ENCODE measurements at places on chromosomes 4 and X.
A peak's percentile ranks its signal among the peaks of the same experiment; 100 is the strongest.

DNA sequence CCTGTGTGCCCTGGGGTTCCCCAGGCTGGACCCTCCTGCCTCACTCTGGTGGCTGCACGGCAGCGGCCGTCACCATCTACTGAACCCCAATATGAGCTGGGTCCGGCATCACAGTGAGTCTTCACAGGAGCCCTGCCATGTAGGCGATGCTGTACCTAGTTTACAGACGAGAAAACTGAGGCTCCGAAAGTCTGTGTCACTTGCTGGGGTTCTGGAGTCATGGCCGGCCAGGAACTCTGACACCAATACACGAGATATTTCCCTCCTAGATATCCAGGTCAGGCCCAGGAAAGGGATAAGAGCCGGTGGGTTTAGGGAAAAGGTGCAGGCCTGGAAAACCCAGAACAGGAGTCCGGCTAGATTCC is 74.4 kb downstream of the HTRA3 start:
- DNase-seq: no peak

GRCh38 chr4:91851456-91851855 is 452.3 kb upstream of the GRID2 start:
- DNase-seq: no peak

DNA sequence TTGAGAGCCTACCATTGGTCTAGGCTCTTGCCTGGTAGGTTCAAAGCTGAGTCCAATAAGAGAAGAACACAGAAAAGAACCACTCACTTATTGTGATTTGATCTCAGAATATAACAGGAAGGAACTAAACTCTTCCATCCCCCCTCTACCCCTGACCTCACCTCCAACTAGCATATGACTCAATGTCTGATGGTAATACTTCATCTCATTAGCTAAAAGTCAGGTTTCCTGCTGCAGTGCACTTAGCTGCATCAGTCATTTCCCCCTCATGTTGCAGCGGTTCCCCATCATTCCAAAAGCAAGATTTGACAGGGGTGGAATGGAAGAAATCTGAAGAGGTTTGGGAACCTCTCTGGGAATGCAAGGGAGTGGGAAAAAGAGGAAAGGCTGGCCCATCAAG is 289.5 kb downstream of the SMARCA1 start:
- DNase-seq: no peak

GRCh38 chrX:13208281-13208935 is 111.4 kb downstream of the ATXN3L start:
- no peak for DNase-seq

DNA sequence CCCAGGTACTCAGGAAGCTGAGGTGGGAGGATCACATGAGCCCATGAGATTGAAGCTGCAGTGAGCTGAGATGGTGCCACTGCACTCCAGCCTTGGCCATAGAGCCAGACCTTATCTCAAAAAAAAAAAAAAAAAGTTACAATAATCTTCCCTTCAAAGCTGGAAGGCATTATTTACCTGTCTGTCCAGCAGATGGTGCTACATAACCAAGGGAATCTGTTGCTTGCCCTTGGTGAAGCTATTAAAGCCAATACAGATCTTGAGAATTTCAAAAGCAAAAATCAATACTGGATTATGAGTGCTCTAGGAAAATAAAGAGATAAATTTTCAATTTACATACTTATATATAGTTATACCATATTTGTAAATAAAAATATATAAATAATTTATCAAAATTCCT is 25.9 kb downstream of the PKD2 start:
- peak; percentile 70 for DNase-seq

Data from myocyte (in vitro differentiated cells).